GM23248 (cell line): ENCODE measurements at places on chromosomes 2 and 18. TPM values are rescaled to one million over a fixed set of nuclear protein-coding genes. Genes with fewer than 3 reads are reported as not detected.

The KATNAL2 gene
- total RNA-seq = 3.9 and 9.6 TPM in 2 replicates

GRCh38 chr2:200728630-200729029 lies 83.1 kb upstream of the BZW1 start:
- peak; percentile 45 for DNase-seq

DNA sequence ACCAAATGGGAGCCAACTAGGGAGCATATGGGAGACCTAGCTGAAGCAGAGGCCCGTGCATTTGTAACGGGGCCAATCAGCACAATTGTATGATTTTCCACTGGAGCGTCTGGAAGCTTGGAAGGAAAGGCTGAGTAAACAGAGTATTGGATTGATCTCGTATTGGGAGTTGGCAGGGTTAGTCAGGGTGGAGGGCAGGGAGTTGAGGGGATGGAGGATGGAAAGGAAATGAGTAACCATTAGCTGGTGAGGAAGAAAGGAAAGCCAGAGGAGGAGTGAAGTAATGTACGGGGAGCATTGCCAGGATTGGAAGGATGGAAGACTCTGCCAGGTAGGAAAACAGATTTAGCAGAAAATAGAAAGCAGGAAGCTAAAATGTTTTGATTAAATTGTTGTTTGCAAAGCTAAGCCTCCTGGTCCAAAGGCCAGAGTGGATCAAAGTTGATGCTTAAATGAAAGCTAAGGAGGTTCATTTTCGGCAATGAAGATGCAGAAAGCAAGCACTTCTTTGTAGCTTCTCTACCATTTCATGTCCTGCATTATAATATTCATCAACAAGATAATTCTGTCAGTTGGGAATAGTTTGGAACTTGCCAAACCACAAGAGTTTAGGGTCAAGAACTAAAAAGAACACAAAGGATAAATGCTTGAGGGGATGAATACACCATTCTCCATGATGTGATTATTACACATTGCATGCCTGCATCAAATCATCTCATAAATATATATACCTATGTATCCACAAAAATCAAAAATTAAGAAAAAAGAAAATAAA lies 75.6 kb upstream of the TTN start:
- DNase-seq = peak; percentile 82

GRCh38 chr18:56593906-56594305 lies 44.5 kb downstream of the TXNL1 start:
- DNase-seq = peak; percentile 13

GRCh38 chr2:18721038-18721922 lies 131.9 kb upstream of the NT5C1B start:
- no peak for DNase-seq
